Naive B cell (primary cell): ENCODE measurements at places on chromosomes 3 and 15. TPM values are rescaled to one million over a fixed set of nuclear protein-coding genes. Genes with fewer than 3 reads are reported as not detected.

DNA sequence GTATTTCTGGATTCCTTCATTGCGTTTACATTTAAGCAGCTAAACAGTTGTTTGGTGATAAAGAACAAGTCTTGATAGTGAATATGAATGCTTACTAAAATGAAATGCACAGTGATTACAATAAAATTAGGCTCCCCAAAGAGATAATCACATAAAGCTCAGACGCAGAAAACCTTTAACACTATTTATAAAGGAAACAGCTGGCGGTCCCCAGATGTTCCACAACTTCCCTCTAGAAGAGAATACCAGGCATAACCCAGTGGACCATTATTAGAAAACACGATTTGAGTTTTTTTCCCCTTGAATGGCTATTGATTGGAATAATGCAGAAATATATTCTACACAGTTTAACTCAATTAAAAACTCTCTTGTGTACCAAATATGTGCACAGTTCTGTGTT, 573.2 kb downstream of the DIPK2A start:
- DNase-seq: no peak

DNA sequence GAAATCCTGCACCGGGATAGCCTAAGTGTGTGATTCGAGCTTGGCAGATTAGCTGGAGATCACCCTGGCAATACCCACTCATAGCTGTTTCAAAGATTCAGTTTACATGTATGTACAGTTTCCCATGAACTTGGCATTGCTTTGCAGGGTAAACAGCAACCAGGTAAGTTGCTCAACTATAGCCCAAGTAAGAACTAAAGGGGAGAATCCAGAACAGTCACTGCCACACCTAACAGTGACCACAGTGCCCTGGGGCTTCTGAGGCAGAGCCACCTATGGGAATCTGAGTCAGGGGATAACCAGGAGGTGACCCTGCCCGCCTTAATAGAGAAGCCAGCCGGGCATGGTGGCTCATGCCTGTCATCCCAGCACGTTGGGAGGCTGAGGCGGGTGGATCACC, 15.9 kb downstream of the CDAN1 start:
- DNase-seq: no peak

- DNase-seq: no peak
Measured at GRCh38 chr3:178022599-178022998, 513.6 kb upstream of the KCNMB2 start.

DNA sequence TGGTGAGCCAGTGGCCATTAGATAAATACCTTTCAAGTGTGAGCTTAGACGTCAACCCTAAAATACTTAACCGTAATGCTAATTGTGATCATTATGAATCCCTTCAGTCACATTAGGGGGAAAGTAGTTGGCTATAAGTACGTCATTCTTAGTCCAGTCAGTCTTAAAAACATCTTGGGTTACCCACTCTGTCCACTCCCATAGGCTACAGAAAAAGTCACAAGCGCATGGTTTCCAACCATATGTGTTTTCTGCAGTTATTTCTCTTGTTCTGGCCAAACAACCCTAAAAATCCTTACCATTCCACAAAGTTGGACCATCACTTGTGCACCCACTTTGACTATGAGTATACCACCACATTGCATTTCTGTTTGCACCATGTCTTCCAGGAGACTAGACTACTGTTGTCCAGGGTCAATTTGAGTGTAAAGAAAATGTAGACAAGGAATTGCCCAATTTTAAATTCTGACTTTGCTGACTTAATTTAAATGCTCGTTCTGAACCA, 3.3 kb downstream of the RPL15 start:
- DNase-seq: no peak

- no peak for DNase-seq
Measured at GRCh38 chr3:84275532-84275931, 683.3 kb upstream of the CADM2 start.

DNA sequence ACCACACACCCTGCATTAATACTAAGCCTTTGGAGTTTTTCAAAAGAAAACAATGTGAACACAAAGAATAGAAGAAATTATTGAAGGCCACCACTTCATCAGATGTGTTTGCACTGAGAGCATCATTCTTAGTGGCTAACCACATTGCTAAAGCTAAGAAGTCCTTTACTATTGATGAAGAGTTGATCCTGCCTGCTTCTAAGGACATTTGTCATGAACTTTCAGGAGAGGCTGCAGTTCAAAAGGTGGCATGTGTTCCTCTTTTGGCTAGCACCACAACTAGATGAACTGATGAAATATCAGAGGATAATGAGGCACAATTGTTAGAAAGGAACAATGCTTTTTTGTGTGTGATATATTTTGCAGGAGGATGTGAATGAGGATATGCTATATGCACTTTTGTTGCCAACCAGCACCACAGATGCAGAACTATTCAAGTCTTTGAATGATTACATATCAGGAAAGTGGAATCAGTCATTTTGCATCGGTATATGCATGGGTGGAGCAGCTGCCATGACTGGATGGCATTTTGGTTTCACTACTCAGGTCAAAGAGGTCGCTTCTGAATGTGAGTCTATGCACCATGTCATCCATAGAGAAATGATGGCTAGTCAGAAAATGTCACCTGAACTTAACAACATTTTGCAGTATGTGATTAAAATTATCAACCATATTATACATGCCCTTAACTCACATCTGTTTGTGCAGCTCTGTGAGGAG, 2.5 kb upstream of the EID1 start:
- no peak for DNase-seq

GRCh38 chr3:61650276-61650675, 88.9 kb downstream of the PTPRG start:
- no peak for DNase-seq

The HMG20A gene
- polyA plus RNA-seq: 32.4 TPM

The CYP19A1 gene
- polyA plus RNA-seq: not detected

DNA sequence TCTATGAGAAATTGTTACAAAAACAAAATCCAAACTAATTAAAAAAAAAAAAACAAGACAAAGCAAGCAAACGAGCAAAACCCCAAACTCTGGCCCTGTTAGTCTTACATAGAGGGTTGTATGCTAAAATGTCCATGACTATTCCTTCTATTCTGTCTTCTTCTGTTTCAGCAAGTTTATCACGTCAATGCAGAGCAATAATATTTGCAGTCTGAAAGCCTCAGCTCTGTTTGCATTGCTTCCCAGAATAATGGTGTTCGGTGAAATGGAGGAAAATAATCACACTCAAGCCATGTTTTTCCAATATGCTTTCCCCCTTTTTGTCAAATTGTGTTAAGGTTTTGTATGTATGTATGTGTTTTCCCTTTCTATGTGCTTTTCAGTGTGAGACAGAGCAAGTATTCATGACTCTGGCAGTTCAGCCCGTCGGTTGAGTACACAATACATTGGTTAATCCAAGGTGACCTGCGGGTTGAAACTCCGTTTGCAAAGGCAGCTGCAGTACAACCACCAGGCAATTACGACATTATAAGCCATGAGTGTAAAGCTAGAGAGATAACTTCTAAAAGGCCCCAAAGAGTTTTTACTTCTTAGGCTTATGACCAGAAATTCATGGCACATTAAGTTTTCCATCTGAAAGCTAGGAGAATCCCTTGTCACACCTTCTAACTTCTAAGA, 34.9 kb upstream of the MAGI1 start:
- DNase-seq: no peak

The SEMA6D gene
- polyA plus RNA-seq: not detected

DNA sequence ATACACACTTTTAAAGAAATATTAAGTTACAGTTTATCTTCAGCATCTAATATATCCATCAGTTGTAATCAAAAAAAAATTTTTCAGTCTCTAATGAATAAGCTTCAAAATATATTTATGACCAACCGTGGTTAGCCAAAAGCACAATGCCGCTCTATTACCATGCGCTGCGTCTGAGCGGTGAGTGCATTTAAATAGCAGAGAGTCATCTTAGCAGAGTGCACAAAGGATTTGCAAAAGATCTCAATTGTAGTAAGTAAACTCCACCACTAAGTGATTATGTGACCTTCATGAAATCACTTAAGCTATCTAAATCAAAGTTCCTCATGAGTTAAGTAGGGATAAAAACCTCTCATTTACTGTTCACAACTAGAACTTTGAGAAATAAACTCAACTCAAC, 4.9 kb downstream of the TP63 start:
- no peak for DNase-seq

DNA sequence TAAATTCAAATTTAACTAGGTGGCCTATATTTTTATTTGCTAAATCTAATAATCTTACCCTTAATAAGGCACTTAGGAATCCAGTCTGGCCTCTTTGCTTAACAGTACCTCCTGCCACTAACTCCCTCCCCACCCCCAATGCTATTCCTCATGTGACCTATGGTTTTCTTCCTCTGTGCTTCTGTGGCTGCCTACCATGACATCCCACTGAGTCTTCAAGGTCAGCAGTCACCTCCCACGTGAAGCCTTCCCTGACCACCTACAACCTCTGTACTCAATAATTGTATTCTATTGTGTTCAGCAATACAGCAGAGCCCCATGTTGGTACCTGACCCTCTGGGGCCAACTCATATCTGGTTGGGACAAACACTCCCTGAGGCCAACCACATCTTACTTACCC, 9.7 kb downstream of the PARP16 start:
- DNase-seq: no peak

- DNase-seq: no peak
Measured at GRCh38 chr3:56903231-56903782, 101.6 kb upstream of the ARHGEF3 start.

The NMB gene
- polyA plus RNA-seq: 3.8 TPM

- DNase-seq: no peak
Measured at GRCh38 chr3:185264849-185265553, 11.2 kb upstream of the EHHADH start.
